Spinal cord (tissue), 10 donors: ENCODE measurements at places on chromosomes 2 and 18. TPM values are rescaled to one million over a fixed set of nuclear protein-coding genes. Genes with fewer than 3 reads are reported as not detected.

GRCh38 chr2:19689646-19690168 lies 212.1 kb downstream of the TTC32 start:
- no peak for DNase-seq
- H3K4me1 ChIP-seq = no peaks in the 10 kb centered on the region
- H3K27me3 ChIP-seq = no peaks in the 10 kb centered on the region
- H3K4me3 ChIP-seq = no peak overlapping the region
- no peaks in the 10 kb centered on the region for H3K36me3 ChIP-seq

FSHR gene
- not detected for total RNA-seq

DAPL1 gene
- total RNA-seq = 0.89 TPM

THSD7B gene
- total RNA-seq = 3.9 TPM

DNA sequence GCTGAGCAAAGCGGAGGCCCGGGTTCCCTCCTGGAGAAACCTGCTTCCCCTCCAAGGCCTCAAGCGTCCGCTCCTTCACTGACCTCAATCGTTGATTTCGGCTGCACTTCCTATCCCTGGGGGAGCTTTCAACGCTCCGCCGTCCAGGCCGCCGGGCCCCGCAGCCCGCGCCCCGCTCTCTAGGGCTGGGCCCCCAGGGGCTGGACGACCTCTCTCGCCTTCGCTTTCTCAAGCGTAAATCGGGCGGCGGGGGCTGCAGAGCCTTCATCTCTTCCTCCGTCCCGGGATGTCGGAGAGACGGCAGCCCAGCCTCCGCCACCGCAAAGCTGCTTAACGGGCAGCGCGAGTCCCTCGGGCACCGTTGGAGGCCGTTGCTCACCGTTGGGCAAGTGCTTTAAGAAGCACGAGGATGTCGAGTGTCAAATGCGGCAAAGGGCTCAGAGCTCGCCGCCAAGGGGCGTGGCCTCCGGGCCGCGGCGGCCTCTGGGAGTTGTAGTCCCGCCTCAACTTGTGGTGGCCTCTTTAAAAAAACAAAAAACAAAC lies 8.5 kb downstream of the HES6 start:
- no peak for DNase-seq
- H3K4me1 ChIP-seq = peaks cover 53% of the 10 kb centered on the region
- H3K27me3 ChIP-seq = no peaks in the 10 kb centered on the region

AQP12A gene
- not detected for total RNA-seq

DNA sequence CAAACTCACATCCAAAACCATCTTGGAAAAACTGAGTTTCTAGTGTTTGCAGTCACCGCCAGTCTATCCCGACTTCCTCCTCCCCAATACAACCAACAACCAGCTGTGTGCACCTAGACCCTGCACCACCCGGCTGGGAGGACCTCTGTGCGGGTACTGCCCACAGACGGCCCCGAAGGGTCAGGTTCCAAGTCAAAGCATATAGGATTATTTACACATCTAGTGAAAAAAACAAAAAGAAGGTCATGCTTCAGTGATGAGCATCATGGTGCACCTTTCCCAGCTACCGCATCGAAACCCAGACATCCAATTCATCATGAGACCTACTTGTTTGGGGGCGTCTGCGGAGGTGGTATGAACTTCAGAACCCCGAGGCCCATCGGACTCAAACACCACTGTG lies 124.8 kb downstream of the ZNF516 start:
- H3K27me3 ChIP-seq = no peaks in the 10 kb centered on the region
- peaks cover 21% of the 10 kb centered on the region for H3K36me3 ChIP-seq
- no peak overlapping the region for H3K27ac ChIP-seq
- H3K4me3 ChIP-seq = no peak overlapping the region
- DNase-seq = no peak

ARL5A gene
- 76.6 TPM for total RNA-seq

DNA sequence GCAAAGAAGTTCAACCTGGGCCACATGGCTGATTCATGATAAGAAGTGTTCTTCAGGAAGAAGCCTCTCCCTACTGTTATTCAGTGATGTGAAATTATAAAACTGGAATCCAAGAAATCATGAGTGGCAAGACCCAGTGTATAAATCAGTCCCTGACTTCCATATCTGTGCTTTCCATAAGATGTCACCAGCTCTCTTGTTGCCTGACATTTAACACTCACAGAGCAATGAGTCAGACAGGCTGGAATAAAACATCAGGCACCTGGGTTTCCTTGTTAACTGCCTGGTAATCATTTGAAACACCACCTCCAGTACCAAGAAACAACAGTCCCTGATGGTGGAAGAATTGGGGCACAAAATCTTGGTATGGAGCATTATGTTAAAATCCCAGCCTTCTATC lies 76.1 kb downstream of the SCG2 start:
- H3K4me1 ChIP-seq = no peaks in the 10 kb centered on the region
- H3K4me3 ChIP-seq = no peak overlapping the region
- H3K27me3 ChIP-seq = no peaks in the 10 kb centered on the region
- H3K36me3 ChIP-seq = no peaks in the 10 kb centered on the region

AMER3 gene
- total RNA-seq = 11.4 TPM

GPR39 gene
- total RNA-seq = 0.72 TPM

CROCC2 gene
- 0.30 TPM for total RNA-seq

- no peak overlapping the region for H3K27ac ChIP-seq
- peaks cover 7% of the 10 kb centered on the region for H3K4me1 ChIP-seq
- no peak for DNase-seq
- no peaks in the 10 kb centered on the region for H3K36me3 ChIP-seq
These were observed 45.7 kb upstream of the HPCAL1 start for GRCh38 chr2:10257036-10257435.

DNA sequence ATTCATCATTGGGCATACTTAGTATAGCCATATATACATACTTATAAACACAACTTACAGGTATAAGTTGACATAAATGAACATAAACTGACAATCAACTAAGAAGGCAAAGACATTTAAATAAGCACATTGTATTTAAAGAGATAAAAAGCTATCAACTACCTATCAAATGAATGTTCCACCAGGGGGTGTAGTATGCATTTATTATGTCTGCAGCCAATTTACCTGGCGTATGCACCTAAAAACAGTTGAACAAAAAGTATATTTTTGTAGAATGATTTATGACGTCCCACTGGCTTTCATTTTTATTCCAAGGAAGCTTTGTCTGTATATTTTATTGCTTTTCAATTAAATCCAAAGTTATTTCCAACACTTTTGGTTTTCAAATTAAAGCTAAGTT lies 323.5 kb downstream of the AFF3 start:
- H3K27me3 ChIP-seq = no peaks in the 10 kb centered on the region
- no peak overlapping the region for H3K27ac ChIP-seq
- no peak for DNase-seq
- H3K36me3 ChIP-seq = no peaks in the 10 kb centered on the region
- H3K4me1 ChIP-seq = peaks cover 5% of the 10 kb centered on the region
- H3K4me3 ChIP-seq = no peak overlapping the region

GRCh38 chr18:49839012-49839411 lies 25.7 kb upstream of the ACAA2 start:
- no peak overlapping the region for H3K4me3 ChIP-seq
- H3K27ac ChIP-seq = no peak overlapping the region
- no peaks in the 10 kb centered on the region for H3K27me3 ChIP-seq
- no peak for DNase-seq

DNA sequence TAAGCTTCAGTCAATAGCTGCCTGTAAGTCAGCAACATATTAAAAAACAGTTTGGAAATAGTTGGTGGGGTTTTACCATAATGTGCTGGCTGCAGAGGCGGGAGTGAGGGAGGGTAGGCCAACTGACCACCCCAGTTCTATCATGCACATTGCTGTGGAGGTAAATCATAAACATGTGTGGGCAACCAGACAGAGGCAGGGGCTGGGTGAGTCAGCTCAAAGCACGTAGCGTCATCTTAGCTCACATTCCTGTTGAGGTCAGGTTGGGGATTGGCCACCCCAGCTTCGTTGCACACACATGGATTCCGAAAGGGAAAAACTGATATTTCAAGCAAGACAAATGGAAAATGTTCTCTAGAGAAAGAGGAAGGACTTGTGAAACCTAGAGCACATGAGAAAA lies 19.5 kb downstream of the GPR45 start:
- H3K36me3 ChIP-seq = peaks cover 4% of the 10 kb centered on the region
- no peaks in the 10 kb centered on the region for H3K27me3 ChIP-seq
- H3K4me1 ChIP-seq = no peaks in the 10 kb centered on the region

DNA sequence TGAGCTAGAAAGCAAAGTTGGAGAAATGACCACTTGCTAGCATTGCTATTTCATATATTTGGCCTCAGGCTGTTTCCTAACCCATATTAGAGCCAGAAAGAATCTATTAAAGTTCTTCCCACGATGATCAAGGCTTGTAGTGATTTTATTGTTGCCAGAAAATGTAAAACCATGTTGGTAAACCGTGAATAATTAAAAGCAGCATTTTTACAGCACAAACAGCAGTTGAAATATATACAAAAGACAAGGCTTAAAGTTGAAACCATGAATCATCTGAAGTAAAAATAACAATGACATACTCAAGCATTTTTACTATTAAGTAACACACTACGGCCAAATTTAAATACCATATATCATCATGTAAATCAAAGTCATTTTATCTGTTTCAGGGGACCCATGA lies 27.7 kb upstream of the DSC3 start:
- DNase-seq = no peak
- H3K27ac ChIP-seq = no peak overlapping the region
- H3K27me3 ChIP-seq = no peaks in the 10 kb centered on the region

DNA sequence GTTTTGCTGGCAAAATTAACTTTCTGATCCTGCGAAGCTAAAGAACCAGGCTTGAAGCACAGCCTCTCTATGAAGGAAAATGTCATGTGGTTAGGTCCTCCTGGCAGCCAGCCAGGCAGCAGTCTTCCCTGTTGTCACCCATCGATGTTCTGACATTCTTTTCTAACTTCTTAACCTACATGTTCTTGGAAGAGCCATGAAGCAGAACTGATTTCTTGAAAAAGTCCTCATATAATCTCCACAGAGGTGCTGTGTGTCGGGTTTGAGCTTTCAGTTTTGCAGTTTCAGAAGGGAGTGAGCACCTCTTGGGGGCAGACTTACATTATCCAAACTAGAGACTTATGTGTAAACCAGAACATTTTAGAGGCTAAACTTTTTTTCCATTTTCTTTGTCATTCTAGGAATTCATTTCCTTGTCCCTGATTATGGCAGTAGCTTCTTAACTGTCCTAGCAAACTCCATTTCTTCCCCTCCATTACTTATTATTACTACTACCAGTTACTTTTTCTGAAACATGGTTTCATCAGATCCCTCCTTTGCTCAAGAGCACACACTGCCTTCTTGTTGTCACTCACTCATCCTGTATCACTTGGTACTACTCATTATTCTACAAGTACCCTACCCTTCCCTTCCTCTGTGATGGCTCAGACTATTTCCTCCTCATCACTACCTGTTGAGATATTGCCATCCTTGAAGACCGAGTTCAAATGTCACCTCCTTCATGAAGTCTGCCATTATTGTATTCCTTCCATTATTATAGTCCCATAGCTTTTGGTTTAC lies 31.1 kb downstream of the DOK1 start:
- no peak overlapping the region for H3K27ac ChIP-seq
- H3K4me3 ChIP-seq = no peak overlapping the region
- peaks cover 5% of the 10 kb centered on the region for H3K4me1 ChIP-seq
- DNase-seq = no peak
- H3K27me3 ChIP-seq = peaks cover 4% of the 10 kb centered on the region

CNTNAP5 gene
- 63.2 TPM for total RNA-seq

STAM2 gene
- total RNA-seq = 59.7 TPM

GRCh38 chr2:99836690-99837605 lies 305.4 kb downstream of the AFF3 start:
- peak; percentile 17 for DNase-seq
- peaks cover 3% of the 10 kb centered on the region for H3K4me1 ChIP-seq
- no peaks in the 10 kb centered on the region for H3K36me3 ChIP-seq
- no peak overlapping the region for H3K27ac ChIP-seq
- H3K27me3 ChIP-seq = no peaks in the 10 kb centered on the region
- no peak overlapping the region for H3K4me3 ChIP-seq

- no peak overlapping the region for H3K4me3 ChIP-seq
- H3K27me3 ChIP-seq = no peaks in the 10 kb centered on the region
- no peak for DNase-seq
- peaks cover 18% of the 10 kb centered on the region for H3K4me1 ChIP-seq
These were observed 156.6 kb downstream of the DYSF start for GRCh38 chr2:71609958-71610357.

- peaks cover 2% of the 10 kb centered on the region for H3K36me3 ChIP-seq
- no peak overlapping the region for H3K4me3 ChIP-seq
- H3K27me3 ChIP-seq = no peaks in the 10 kb centered on the region
- no peak overlapping the region for H3K27ac ChIP-seq
These were observed 31.3 kb downstream of the LANCL1 start for GRCh38 chr2:210445116-210445707.

- DNase-seq = no peak
- no peak overlapping the region for H3K4me3 ChIP-seq
- no peak overlapping the region for H3K27ac ChIP-seq
- no peaks in the 10 kb centered on the region for H3K27me3 ChIP-seq
These were observed 63.2 kb upstream of the NPAS2 start for GRCh38 chr2:100756704-100757103.

DNA sequence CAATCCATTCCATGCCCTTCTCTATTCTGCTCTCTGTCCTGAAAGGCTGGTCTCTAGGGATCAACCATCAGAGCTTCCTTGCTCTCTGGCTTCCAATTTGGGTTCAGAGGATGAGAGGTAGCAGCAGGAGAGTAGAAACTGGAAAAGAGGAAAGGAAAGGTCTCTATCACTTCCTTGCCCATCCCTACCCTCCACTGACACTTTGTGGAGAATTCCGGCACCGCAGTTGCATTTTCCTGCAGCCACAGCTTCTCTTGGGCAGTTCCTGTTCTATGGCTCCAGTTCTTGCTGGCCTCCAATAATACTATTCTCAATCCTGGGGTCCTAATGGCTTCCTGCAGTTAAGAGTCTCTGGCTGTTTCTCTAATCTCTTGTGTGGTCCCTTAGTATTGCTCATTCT lies 13.3 kb upstream of the IMPACT start:
- H3K4me1 ChIP-seq = no peaks in the 10 kb centered on the region
- DNase-seq = no peak
- peaks cover 2% of the 10 kb centered on the region for H3K27me3 ChIP-seq
- no peak overlapping the region for H3K27ac ChIP-seq
- H3K4me3 ChIP-seq = no peak overlapping the region

ANKRD29 gene
- 28.2 TPM for total RNA-seq

CD302 gene
- 21.9 TPM for total RNA-seq

PLCL1 gene
- 12.1 TPM for total RNA-seq

GRCh38 chr2:173647681-173648311 lies 293.1 kb downstream of the CDCA7 start:
- no peak overlapping the region for H3K4me3 ChIP-seq
- no peak for DNase-seq
- no peak overlapping the region for H3K27ac ChIP-seq

GRCh38 chr18:36627637-36628036 lies 201.2 kb downstream of the TPGS2 start:
- H3K4me1 ChIP-seq = no peaks in the 10 kb centered on the region
- H3K4me3 ChIP-seq = no peak overlapping the region
